Activated T-helper 1 cell treated with Interleukin-2 at 50 U/mL for 16 hours (primary cell): ENCODE measurements at places on chromosomes 2 and 18.

DNA sequence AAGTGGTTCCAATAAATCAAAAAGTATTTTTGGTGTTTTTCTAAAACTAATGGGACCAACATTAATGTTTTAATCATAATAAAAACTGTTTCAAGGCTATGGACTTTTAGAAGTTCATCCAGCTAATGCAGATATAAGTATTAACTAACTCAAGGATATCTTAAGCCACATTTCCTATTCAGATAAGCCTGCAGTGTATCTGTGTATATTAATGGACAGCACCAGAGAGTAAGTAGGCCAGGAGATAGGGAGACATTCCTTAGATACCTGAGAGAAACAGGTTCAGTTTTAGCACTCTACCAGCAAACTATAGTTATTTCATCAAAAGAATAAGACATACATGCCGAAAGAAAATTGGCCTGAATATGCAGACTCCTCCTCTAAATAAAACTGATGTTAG is 27.3 kb downstream of the PREPL start:
- DNase-seq = no peak

GRCh38 chr2:118988706-118989105 is 46.7 kb downstream of the MARCO start:
- no peak for DNase-seq

- DNase-seq = no peak
Measured at GRCh38 chr18:46542545-46542944, 114.5 kb downstream of the LOXHD1 start.

DNA sequence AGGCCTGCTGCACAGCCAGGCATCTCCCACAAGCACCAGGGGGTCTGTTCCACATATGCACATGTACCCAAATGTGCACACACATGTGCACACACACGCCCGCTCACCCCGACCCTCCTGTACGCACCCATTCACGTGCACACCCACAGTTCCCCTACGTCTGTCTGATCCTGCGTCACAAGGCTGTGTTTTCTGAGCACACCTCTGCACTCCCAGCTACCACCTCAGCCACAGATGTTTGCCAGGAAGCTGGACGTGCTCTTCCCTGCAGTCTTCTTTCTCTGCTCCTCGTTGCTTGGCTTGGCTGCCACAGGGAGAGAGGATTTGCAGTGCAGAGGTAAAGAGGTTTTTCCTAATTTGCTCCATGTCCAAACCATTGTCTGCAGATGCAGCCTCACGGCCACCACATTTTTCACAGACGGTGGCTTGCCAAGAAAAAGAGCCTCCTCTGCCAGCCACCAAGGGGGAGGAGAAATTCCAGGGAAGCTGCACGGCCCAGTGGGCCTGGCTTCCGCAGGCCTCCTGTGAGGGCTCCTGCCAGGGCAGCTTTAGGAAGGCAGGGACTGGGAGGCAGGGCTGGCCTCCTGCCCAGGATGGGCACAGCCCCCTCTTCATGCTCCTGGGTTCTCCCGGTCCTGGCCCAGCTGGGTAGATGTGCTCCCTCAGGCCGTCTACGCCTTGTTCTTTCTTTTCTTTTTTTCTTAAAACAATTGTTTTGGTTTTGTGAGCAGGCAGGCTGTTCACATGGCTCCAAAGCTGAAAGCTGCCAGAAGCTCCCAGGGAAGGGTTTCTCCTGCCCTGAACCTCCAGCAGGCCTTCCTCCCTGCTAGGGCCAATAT is 29.3 kb upstream of the HS6ST1 start:
- DNase-seq = no peak

- DNase-seq = no peak
Measured at GRCh38 chr18:64322189-64322588, 173.3 kb upstream of the LINC00305 start.

- no peak for DNase-seq
Measured at GRCh38 chr2:71831193-71831577, 316.5 kb downstream of the CYP26B1 start.

GRCh38 chr18:32772581-32773381 is at the start of gene KLHL14:
Gene KLHL14 (minus strand): TSS chr18:32773023. CDS start chr18:32770591, 2,432 bp downstream.
- DNase-seq = no peak

- DNase-seq = no peak
Measured at GRCh38 chr2:171966235-171966634, 33.5 kb upstream of the METAP1D start.

DNA sequence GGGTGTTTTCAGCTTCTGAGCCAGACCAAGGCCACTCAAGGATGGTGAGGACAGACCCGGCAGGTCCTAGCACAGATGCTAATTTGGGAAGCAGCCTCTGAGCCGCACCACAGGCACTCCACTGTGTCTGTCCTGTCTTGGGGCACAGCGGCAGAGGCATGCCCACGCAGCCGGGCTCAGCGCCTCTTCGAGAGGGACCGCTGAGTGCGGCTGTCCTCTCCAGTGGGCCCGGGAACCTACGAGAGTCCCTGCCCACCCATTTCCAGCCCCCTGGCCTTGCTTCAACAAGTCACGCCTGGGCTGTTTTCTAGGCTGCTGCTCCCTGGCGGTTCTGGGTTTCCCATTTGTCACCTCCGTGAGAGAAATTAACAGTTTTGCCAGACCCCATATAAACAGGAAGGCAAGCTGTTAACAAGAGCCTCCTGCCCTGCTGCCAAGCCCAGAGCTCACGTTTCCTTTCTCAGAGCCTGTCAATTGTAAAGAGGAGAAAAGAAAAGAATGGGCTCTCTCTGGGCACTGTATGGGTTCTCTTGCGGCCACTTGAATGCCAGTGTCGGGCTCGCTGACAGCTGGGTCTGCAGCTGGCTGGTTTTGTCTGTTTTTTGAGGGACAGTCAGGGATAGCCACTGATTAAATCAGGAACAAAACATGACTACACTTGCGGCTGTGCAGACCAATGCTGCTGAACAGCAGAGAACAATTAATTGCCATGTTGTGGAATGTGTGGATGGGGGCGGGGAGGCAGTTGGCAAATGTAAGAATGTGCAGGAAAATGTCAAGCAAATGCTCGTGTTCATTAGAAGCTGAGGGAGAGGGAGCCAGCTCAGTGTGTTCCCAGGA is 30.6 kb downstream of the TMEM17 start:
- DNase-seq = no peak

- no peak for DNase-seq
Measured at GRCh38 chr2:85184231-85184630, 51.0 kb downstream of the TCF7L1 start.

- no peak for DNase-seq
Measured at GRCh38 chr2:20638646-20639430, 12.1 kb downstream of the HS1BP3 start.

- no peak for DNase-seq
Measured at GRCh38 chr18:3593381-3593903, 143.5 kb downstream of the TGIF1 start.

GRCh38 chr2:232376713-232377112 is 1.8 kb upstream of the ALPP start:
- DNase-seq = no peak

DNA sequence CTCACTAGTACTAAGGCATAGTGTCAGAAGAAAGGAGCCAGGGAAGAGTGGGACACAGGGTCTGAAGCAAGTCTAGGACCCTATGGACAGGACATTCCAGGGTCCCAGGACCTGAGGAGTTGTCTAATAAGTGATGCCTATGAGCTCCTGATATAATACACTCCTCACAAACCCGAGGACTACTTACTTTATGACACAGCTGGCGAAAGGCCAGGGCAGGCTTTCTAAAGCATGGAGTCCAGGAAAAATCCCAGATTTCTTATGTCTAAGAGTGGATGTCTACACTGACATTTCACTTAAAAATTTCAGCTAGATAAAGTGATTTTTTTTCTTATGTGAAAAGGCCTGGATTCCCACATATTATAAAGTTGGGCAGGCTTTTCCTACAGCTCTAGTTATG is 502.2 kb upstream of the SETBP1 start:
- no peak for DNase-seq

DNA sequence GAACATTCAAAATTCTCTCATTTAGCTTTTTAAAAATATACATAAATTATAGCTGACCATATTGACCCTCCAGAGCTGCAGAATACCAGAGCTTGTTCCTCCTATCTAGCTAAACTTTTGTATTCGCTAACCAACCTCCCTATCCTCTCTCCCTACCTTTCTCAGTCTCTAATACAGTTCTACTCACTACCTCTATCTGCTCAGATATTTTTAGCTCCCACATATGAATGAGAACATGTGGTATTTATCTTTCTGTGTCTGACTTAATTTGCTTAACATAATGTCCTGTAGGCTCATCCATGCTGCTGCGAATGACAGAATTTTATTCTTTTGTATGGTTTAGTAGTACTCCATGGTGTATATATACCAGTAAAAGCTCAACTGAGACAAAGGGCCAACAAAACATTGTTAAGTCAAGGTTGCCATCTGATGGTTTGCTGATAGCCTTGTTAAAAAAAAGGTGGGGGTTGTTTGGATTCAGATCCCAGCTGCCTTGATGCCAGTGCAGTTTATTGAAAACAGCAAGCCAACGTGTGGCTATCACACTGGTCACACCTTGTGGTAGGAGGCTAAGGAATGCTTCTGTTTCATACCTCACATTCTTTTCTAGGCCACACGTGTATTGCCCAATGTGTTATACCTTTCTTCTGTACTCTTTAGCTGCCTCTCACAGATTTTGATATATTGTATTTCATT is 101.5 kb downstream of the VWA3B start:
- no peak for DNase-seq

GRCh38 chr2:20558391-20559150 is 92.3 kb downstream of the HS1BP3 start:
- DNase-seq = no peak

DNA sequence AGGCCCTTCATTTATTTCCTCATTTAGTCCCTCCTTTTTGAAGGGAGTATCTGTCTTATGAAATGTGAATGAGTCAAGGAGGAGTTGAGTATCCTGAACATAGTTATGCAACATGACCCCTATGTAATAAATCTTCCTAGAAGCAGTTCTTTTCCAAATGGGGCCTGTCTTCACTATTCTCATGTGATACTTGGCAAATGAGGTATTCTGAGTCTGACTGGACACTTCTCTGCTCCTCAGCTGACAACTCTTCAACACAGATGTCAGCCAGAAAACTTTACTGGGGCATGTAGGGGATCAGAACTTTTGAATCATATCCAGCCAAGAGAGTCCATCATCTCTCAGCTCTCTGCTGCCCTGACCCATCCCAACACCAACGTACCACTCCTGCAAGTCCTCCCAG is 291.6 kb downstream of the ZNF385B start:
- no peak for DNase-seq

- DNase-seq = no peak
Measured at GRCh38 chr2:236682651-236683422, 113.2 kb downstream of the ACKR3 start.
